ENCODE measurements at places on chromosomes 4 and X. TPM values are rescaled to one million over a fixed set of nuclear protein-coding genes. Genes with fewer than 3 reads are reported as not detected.

DNA sequence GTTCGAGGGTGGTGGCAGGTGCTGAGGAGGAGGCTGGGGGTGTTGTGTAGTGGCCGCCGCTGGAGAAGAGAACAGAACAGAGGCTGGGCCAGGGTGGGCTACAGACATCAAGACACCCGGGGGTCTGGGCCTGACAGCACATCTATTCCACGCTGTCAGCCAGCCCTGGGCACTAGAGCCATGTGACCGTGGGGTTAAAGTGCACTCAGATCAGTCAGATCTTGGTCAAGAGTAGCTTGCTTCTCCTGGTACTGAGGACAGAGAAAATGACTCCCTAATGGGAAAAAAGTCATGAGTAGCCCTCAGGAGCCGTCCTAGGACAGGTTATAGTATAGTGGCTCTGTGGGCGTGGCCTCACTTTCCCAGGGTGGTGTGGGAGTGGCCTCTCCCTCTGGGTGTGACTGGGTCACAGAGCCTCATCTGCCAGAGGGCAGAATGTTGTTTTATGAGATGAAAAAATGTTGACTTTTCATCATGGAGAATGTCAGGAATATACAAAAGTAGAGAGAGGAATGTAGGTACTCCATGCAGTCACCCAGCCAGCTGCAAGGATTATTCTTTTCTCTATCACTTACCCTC lies 19.4 kb downstream of the TRMT44 start:
- DNase-seq: no peak

Gene PPP1R2C
- total RNA-seq: not detected

- DNase-seq: no peak
Observed at GRCh38 chr4:123950530-123950929, 553.9 kb downstream of the SPRY1 start.

Gene HELT
- total RNA-seq: not detected

- no peak for DNase-seq
Observed at GRCh38 chr4:132662456-132662855, 486.6 kb upstream of the PCDH10 start.

- DNase-seq: peak; percentile 62
Observed at GRCh38 chr4:48963042-48963679, 22.9 kb upstream of the CWH43 start.

DNA sequence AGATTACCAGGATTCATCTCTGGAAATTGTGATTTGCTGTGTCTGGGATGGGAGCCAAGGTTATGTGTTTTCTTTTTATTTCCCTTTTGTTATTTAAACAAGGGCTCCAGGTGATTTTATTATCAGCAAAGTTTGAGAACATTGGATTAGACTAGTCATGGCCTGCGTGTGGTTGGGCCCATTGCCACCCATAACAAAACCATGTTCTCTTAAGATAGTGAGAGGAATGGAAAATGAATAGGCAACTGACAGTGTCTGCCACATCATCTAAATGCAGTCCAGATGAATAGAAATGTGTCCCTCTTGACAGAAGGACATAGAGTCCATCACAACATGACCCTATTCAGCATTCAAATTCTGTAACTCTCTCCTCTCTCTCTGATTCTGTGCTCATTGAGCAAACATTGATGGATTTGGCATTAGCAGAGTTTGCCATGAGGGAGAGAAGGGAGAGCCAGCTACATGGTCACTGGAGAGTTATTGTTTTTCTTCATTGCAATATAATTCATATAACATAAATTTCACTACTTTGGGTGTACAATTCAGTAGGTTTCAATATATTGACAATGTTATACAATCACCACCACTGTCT lies 11.7 kb downstream of the XK start:
- DNase-seq: no peak

Gene MAGEA12
- total RNA-seq: not detected

DNA sequence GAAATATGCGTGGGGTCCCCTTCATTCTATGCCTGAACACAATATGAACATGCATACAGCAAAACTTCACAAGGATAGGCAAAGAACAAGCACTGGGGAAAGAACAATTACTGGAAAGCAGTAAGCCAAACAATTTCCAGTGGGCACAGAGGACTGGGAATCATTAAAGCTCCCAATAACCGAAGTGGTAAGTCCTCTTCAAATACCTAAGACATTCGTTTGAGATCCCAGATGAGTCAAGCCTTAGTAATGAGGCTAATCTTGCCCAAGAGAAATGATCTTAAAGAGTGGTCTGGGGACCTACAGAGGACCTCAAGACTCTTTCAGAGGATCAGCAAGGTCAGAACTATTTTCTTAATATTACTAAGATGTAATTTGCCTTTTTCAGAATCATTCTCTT lies 28.6 kb downstream of the ANAPC10 start:
- DNase-seq: peak; percentile 47

DNA sequence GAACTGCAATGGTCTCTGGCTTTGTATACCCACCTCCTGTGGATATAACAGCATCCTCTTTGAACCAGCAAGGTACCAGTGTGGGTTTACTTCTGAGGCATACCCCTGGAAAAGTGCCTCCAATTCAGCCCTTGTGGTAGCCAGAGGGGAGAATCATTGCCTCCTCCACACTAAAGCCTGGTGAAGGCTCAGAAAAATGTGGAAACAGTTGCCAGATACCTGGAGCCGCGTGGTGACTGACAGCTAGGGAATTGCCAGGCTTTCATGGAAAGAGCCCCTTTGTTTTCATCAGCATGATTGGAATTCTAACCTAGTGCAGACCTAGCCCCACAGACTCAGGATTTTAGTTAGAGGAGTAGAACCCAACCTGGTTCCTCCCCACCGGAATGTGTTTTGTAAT lies 168.6 kb upstream of the KLF3 start:
- no peak for DNase-seq

DNA sequence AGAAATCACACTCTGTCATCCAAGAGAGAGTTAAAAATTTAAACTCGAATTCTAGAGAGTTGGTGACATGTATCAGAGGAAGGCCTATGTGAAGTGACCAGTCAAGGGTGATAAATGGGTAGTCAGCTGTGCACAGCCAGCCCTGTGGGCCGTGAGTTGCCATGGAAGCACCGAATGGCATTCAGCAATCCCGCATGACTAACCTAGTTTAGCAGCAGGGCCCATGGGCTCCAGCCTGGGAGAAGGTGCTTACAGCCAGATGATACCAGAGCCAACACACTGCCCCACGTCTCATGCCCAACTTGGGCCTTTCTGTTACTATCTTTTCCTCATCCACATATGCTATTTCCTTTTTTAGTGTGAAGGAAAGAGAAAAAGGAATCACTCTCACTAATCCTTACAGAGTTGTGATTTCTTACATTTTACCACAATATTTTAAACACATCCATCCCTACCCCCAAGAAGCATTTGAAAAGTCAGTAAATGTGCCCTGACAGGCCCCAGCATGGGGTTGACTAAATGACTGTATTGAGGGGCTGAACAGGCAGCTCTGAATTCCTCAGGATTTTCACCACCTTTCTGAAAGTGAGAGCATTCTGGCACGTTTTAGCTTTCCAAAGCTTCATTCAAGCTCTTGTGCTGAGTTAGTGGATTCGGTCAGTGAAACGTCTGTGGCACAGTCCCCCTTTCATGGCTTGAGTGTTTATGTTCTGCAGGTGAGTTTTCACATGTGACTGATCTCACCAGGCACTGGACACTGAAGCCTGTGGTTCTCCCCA lies 104.2 kb downstream of the AFF1 start:
- peak; percentile 94 for DNase-seq

DNA sequence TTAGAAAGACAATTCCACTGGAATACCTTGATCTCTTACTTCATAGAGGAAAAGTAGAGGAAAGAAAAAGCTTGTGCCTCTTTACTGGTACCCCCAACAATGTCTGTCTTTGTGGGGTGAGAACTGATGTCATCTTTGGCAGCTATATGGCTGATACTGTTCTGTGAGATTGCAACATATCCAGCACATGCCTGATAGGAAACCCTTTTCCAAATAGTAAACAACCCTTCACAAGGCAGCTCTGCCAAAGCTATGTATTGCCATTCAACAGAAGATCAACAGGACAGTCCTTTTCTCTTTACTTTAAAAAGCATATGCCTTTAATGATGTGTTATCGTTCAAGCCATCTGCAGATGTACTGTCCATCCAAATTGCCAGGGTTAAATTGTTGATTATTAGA lies 105.9 kb downstream of the IL1RAPL1 start:
- DNase-seq: no peak

- no peak for DNase-seq
Observed at GRCh38 chrX:21840193-21840545, 752 bp downstream of the MBTPS2 start.

DNA sequence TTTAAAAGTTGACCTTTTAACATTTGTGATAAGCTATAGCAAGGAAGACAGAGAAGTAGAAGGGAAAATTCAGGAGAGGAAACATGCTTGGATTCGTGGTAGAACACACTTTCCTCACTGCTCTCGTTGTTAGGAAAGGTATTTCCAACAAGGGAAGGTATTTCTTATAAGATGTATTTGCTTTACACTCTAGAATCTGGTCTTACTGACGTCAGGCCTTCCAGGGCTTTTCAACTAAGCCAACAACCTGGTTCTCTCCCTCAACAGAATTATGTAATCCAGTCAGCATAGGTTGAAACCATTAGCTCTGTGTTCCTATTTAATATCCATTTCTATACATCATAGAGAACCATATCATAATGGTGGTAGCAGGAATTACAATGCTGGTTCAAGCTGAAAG lies 241.9 kb downstream of the SLC39A8 start:
- no peak for DNase-seq

Gene TCP11X2
- total RNA-seq: not detected

Gene JADE3
- total RNA-seq: 5.0 TPM

- no peak for DNase-seq
Observed at GRCh38 chr4:99617374-99617773, 40.3 kb downstream of the C4orf54 start.

GRCh38 chr4:140996766-140997165 lies 136.5 kb downstream of the RNF150 start:
- peak; percentile 78 for DNase-seq

DNA sequence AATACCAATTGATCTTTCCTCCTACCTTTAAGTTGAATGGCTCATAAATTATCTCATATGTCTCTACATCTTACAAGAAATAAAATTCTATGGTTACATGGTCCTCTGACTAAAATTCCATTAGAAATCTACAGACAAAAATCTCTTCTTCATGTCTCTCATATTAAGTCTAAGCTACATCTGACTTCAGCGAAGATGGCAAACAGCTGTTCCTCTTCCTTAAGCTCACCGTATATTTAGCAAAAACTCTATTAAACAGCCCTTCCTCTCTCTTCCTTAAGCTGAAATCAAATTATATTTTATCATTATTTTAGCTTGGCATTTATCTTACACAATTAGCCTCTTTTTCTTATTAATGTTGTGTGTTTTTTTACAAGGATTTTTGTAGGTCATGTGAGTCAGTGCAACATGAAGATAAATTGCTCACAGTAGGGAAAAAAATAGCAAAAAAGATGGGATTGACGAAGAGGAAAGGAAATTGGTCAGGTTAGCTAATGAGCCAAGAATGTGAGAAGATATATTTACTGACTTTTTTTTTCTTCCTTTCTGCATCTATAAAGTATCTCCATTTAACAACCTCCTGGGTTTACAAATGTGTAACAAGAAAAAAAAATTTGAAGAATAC lies 2412.8 kb downstream of the ARAP2 start:
- no peak for DNase-seq

Gene BEND2
- total RNA-seq: not detected

GRCh38 chr4:76799718-76800117 lies 98.2 kb downstream of the SOWAHB start:
- DNase-seq: no peak

DNA sequence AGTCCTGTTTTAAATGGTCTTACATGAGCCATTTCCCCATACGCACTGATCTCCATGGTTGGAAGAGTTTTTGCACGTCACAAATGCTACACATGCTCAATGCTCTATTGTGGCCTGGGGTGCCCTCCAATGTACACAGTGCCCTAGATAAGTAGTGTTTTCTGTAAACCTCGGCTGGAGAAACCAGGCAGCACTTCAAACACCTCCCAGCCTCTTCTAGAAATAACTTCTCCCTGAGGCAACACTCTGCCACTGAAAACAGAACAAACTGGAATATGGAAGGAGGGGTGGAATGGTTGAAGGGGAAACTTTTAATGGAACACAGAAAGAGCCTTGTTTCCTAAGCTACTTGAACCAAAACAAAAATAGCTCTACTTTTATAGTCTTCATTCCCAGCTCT lies 123.9 kb upstream of the CBR4 start:
- DNase-seq: no peak

DNA sequence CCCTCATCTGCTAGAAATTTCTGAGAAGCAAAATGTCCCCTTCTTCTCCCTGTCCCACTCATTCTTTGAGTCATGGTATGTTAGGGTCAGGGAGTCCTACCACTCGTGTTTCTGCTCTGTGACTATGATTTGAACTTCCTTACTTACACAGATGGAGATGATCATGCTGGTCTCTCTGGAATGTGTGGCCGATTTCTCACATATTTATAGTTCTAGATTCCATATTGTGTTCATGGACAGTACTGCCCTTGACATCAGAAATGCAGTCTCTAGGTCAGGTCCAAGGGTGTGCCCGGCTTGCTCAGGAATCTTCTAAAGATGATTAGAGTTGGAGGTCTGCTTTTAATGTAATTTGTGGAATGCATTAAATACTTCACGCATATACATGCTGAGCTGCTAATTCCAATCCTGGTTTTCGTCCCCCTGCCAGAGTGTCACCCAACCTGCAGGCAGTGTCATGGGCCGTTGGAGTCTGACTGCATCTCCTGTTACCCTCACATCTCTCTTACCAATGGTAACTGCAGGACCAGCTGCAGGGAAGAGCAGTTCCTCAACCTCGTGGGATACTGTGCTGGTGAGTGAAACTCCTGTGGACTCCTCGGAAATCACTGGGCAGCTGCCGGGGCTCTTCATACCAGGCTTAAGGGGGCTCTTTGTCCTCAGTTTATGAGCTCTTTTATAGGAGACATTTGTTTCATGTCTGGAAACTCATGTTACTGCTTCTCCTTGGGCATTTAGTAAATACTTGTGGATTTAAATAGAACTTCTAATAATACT lies 214.1 kb upstream of the ANXA3 start:
- DNase-seq: no peak

DNA sequence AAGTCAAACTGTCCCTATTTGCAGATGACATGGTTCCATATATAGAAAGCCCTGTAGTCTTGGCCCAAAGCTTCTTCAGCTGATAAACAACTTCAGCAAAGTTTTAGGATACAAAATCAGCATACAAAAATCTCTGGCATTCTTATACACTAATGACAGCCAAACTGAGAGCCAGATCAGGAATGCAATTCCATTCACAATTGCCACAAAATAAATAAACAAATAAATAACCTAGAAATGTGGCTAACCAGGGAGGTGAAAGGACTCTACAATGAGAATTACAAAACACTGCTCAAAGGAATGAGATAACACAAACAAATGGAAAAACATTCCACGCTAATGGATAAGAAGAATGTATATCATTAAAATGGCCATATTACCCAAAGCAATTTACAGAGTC lies 52.9 kb upstream of the CXCL8 start:
- DNase-seq: no peak

Gene CLDN22
- not detected for total RNA-seq

- no peak for DNase-seq
Observed at GRCh38 chrX:37922928-37923327, 75.6 kb upstream of the DYNLT3 start.

DNA sequence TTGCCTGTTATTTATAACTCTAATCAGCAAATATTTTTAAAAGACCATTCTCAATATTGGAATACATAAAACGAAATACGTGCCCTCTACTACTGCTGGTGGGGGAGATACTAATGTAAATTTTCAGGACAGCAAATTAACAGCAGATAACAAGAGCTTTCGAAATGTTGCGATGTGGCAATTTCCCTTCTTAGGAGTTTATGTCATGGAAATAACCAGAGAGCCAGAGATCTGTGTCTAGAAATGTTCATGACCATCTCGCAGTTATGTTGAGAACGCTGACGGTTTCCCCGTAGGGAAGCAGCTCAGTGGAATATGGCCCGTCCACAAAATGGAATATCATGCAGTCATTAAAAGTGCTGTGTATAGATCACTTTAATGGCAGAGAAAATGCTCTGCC lies 238.4 kb upstream of the PSAPL1 start:
- no peak for DNase-seq
